ENCODE measurements at places on chromosomes 3 and 15.

- no peak for DNase-seq
These were observed 112.7 kb downstream of the KLF13 start for GRCh38 chr15:31439328-31439727.

GRCh38 chr15:60091157-60091556 is 87.0 kb downstream of the FOXB1 start:
- DNase-seq: no peak

- no peak for DNase-seq
These were observed 368.4 kb upstream of the IL12A start for GRCh38 chr3:159620281-159620680.

DNA sequence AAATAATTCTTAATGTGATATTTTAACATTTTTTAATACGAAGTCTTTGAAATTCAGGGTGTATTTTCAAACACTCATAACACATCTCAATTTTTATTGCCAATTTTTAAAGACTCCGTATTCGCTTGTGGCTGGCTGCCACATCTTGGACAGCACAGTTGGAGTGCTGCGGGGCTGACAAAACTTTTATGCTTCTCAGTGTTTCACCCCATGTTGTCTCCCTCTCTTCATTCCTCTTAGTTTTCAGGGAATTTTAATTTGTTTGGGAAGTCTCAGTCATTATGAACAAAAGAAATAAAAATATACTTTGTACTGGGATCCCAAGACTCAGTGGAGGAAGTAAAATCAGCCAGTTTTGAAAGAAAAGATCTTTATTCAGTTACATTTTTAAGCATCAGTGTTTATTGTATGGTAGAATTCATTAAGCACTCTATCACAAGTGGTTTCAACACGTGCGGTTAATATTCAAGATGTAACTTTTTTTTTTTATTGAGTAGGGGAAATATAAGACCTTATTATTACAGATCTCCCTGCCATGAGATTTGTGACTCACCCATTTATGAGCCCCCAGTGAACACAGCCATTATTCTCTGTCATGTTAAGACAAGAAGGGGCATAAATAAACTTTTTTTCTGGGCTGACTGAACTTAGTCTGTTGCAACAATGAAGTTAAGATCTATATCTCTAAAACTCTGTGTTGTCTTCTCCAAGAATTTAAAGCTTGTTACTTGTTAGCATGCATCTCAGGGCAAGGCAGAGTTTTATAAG is 26.8 kb downstream of the KAT2B start:
- DNase-seq: no peak

- no peak for DNase-seq
These were observed 258.5 kb upstream of the PROK2 start for GRCh38 chr3:72043204-72044133.

GRCh38 chr15:39195961-39196486 is 384.9 kb upstream of the THBS1 start:
- DNase-seq: no peak

DNA sequence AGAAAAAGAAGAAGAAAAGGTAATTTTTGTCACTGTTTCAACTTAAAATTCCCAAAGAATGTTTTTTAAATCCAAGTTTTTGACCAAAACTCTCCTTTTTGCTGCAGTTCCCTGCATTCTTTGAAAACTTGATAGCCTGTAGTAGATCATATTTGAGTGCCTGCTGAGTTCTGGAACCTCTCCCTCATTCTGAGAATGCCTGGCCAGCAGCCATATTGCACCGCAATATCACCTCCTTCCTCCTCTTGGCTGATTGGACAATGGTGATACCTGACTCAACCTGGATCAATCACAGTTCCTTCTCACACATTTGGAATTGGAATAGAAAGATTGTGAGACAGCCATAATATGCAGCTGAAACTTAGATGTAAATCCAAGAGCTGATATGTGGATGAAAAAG is 97.6 kb upstream of the GAP43 start:
- no peak for DNase-seq

DNA sequence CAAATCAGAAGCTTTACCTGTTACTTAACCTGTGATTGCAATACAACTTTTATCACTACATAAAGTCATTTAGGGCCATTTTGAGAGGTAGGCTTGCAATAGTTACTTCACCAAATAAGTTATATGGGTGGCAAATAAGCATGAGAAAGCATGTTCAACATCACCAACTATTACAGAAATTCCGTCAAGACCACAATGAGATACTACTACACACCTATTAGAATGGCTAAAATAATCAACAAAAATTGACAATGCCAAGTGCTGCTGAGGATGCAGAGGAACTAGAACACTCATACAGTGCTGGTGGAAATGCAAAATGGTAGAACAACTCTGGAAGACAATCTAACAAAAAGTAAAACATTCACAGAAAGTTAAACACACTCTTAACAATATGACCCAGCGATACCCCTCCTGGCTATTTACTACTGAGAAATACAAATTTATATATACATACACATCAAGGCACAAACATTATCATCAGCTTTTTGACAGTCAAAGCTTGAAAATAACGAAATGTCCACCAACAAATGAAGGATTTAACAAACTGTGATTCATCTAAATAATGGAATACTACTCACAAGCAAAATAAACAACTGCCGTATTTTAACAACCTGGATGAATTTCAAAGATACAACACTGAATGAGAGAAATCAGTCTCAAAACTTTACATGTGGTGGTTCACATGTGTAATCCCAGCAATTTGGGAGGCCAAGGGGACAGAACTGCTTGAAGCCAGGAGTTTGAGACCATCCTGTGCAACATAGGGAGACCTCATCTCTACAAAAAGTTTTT is 82.9 kb downstream of the MYO9A start:
- DNase-seq: no peak

DNA sequence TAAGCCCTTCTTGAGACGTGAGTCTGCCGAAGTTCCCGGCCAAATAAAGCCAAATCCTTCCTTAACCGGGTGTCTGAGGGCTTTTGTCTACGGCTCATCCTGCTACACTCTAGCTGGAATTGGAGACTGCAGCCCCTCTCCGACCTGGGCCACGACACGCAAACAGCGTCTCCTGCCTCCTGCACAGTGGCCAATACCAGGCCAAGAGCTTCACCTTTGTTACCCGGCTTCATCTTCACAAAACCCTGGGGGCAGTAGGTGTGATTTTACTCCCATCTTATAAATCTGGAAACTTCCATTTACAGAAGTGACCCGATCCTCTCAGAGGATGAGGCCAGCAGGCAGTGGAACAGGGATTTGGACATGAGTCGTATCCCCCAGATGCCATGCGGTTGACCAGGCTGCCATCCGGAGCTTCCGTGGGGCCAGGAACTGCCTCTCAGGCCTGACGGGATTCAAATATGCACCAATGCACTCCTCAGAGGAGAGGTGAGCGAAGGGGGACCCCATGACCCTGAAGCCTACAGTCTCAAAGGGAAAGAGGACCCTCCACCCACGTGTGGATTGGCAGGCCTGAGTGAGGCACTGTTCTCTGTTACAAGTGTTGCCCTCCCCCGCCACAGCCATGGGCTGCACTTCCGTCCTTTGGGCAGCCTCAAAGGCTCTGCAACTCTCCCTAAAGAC is 53.2 kb upstream of the KLF13 start:
- no peak for DNase-seq

GRCh38 chr15:95853350-95853749 is 477.1 kb upstream of the NR2F2 start:
- DNase-seq: no peak

- DNase-seq: no peak
These were observed 158.8 kb downstream of the POLR2M start for GRCh38 chr15:57865294-57865693.

- no peak for DNase-seq
These were observed 39.5 kb downstream of the NR2F2 start for GRCh38 chr15:96369825-96370621.

GRCh38 chr3:139326707-139327106 is 17.1 kb upstream of the MRPS22 start:
- no peak for DNase-seq

GRCh38 chr15:72540606-72541237 is 66.6 kb downstream of the ARIH1 start:
- no peak for DNase-seq

- DNase-seq: peak; percentile 93
These were observed at the start of gene MORF4L1 for GRCh38 chr15:78872155-78872971. Gene MORF4L1, plus strand, starts transcription at chr15:78872890. Its CDS starts 128 bp downstream, at chr15:78873018.

- no peak for DNase-seq
These were observed 57.7 kb downstream of the SUMF1 start for GRCh38 chr3:4409415-4409814.

- no peak for DNase-seq
These were observed 10.0 kb downstream of the NT5DC2 start for GRCh38 chr3:52523386-52524257.

DNA sequence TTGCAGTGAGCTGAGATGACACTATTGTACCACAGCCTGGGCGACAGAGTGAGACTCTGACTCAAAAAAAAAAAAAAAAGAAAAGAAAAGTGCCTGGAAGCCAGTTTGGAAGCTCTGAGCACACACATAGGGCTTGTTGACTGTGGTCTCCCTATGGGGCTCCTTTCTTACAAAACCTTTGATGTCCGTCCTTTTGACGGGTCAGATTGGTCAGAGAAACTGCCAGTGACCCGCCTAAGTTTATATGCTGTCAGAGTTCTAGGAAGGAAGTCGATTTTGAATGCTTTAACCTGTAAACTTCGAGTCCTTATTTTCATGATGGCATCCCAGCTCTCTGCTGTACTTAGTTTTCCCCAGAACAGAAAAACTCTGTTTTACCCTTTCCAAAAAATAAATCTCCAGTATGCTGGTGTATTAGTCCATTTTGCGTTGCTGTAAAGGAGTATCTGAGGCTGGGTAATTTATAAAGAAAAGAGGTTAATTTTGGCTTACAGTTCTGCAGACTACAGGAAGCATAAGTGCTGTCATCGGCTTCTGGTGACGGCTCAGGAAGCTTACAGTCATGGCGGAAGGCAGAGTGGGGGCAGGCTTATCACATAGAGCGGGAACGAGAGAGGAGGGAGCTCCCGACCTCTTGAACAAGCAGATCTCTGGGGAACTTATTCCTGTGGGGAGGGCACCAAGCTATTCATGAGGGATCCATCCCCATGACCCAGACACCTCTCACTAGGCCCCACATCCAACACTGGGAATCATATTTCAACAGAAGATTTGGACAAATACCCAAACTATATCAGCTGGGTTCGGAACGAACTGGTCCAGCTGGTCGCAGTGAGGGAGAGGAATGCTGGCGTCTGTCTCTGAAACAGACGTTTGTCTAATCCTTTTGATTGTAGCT is 72.3 kb downstream of the LMLN start:
- DNase-seq: no peak

- no peak for DNase-seq
These were observed 29.6 kb upstream of the PLXND1 start for GRCh38 chr3:129636082-129636481.
